ENCODE measurements at places on chromosomes 16 and 17.

GRCh38 chr16:70651524-70651923, 5.2 kb downstream of the IL34 start:
- H3K27me3 ChIP-seq: no peaks in the 10 kb centered on the region
- no peak overlapping the region for H3K27ac ChIP-seq
- no peak overlapping the region for H3K4me3 ChIP-seq
- H3K36me3 ChIP-seq: no peaks in the 10 kb centered on the region

GRCh38 chr17:68564415-68565111, 36.6 kb downstream of the FAM20A start:
- H3K27ac ChIP-seq: peak overlapping the region; percentile 12
- H3K36me3 ChIP-seq: no peaks in the 10 kb centered on the region
- H3K4me1 ChIP-seq: peaks cover 59% of the 10 kb centered on the region
- H3K4me3 ChIP-seq: no peak overlapping the region
- DNase-seq: no peak

- H3K4me3 ChIP-seq: no peak overlapping the region
- no peaks in the 10 kb centered on the region for H3K27me3 ChIP-seq
- DNase-seq: no peak
These were observed 25.1 kb upstream of the RMI2 start for GRCh38 chr16:11320170-11320569.

DNA sequence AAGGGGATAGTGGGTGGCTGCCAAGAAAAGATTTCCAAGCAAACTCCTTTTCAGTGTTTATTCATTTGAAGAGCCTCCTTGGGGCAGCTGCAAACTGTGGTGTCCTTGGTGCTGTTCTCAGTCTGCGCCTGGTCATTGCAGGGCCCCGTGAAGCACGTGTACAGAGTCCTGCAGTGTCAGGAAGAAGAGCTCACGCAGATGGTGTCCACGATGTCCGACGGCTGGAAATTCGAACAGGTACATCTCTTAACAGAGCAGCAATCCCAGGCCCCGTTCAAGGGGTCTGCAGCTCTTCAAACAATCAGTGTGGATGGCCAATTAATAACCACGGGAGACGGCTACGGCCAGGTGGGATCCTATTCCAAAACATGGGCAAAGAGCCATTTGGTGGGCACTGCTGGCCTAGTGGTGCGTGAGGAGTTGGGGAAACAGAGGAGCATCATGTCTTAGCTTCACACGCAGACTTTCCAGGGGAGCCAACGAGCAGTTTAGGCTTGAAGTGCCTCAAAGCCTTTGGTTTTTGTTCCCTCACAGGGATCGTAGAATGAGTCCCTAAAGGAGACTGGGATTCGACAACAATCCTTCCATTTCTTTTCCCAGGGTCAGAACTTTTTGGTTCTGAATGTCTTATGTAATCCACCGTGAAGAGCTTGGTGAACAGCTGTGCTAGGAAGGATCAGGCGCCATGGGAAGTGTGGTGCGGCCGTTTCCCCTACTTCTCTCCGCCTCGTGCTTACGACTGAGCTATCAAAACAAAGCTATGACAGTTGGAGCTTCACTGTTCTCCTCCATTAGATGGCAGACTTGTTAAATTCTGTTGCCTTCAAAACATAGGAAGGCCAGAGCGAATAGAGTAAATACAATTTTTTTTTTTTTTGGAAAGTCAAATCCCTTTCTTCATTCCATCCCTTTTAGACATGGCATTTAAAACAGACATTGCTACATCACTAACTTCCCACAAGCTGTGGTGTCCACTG, 12.6 kb downstream of the KCTD2 start:
- H3K27me3 ChIP-seq: no peaks in the 10 kb centered on the region
- peaks cover 4% of the 10 kb centered on the region for H3K4me1 ChIP-seq
- DNase-seq: no peak
- H3K4me3 ChIP-seq: no peak overlapping the region
- H3K36me3 ChIP-seq: no peaks in the 10 kb centered on the region
- H3K27ac ChIP-seq: peak overlapping the region; percentile 9

DNA sequence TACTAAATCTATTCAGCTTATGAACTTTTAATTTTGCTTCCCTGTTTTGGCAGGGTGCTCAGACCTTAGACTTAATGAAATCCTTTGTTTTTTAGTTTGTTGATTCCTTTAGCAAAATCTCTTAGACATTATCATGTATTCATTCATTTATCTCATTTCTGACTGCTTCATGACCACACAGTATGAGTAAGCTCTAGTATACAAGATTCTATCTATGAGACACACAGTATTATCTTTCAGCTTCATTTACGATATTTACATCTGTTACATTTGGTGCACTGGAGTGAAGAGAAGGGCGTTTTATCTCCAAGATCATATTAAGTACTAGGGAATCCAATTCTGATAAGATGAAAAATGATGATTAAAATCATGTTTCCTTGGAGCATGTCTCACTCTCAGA, 448.1 kb upstream of the CA10 start:
- no peak overlapping the region for H3K27ac ChIP-seq
- no peaks in the 10 kb centered on the region for H3K36me3 ChIP-seq
- no peak for DNase-seq
- H3K27me3 ChIP-seq: no peaks in the 10 kb centered on the region
- H3K4me3 ChIP-seq: no peak overlapping the region

DNA sequence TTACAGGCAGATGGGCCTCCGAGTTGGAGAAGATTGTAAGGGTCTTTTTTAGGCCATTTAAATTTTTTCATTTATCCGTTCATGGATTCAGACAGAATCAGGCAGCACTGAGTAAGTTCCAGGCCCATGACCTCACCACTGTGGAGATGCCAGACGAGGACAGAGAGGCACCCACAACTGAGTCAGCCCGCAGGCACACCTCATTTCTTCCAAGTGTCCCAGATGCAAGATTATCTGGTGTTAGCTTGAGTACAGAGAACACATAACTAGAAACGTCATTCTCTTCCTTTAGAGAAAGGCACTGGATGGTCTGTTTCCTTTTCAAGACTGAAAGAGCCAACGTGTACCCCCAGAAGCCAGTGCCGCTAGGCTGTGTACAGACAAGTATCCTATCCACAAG, 16.9 kb downstream of the CLEC16A start:
- H3K27me3 ChIP-seq: no peaks in the 10 kb centered on the region
- H3K4me3 ChIP-seq: no peak overlapping the region
- H3K4me1 ChIP-seq: peaks cover 6% of the 10 kb centered on the region
- H3K36me3 ChIP-seq: peaks cover 12% of the 10 kb centered on the region
- no peak for DNase-seq

- no peak overlapping the region for H3K27ac ChIP-seq
- no peak for DNase-seq
- no peaks in the 10 kb centered on the region for H3K4me1 ChIP-seq
- no peak overlapping the region for H3K4me3 ChIP-seq
These were observed 51.3 kb upstream of the TMC5 start for GRCh38 chr16:19366391-19366790.

GRCh38 chr16:81167851-81168250, 70.6 kb upstream of the BCO1 start:
- no peak overlapping the region for H3K27ac ChIP-seq
- H3K4me3 ChIP-seq: no peak overlapping the region
- DNase-seq: no peak
- H3K36me3 ChIP-seq: no peaks in the 10 kb centered on the region

DNA sequence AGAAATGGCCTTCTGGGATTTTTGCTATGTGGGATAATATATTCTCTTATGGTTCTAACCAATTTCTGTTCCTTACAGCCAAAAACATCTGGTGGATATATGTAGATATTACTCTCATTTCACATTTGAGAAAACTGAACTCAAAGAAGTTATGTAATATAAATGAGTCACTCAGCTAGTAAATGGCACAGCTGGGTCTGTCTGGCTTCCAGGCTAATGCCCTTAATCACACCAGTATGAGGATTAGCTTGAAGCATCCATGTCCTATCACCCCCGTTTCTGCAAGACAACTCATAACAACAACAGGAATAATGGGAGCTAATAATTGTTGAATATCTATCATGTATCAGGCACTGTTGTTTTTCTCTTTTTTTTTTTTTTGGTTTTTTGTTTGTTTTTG, 34.4 kb upstream of the USP7 start:
- H3K27ac ChIP-seq: no peak overlapping the region
- no peaks in the 10 kb centered on the region for H3K4me1 ChIP-seq
- no peaks in the 10 kb centered on the region for H3K27me3 ChIP-seq
- DNase-seq: no peak

DNA sequence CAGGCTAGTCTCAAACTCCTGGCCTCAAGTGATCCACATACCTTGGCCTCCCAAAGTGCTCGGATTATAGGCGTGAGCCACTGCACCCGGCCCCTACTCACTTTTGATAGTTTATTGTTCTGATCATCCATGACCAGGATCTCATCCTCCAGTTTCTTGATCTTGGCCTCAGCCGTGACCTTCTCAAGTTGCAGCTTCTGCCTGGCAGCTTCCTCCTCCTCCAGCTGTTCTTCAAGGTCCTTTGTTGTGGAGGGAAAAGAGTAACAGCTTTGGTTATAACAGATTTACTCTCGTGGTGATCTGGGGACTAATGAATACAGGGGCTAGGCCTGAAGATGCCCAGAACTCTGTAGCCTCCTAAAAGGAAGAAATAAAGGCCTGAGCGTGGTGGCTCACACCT, 89.9 kb downstream of the NDE1 start:
- no peak overlapping the region for H3K27ac ChIP-seq
- no peaks in the 10 kb centered on the region for H3K4me1 ChIP-seq
- DNase-seq: no peak
